ENCODE measurements at places on chromosomes 6 and 20. TPM values are rescaled to one million over a fixed set of nuclear protein-coding genes. Genes with fewer than 3 reads are reported as not detected.

Gene OPN5
- not detected for polyA plus RNA-seq

Gene LYRM2
- 26.7 TPM for polyA plus RNA-seq

Gene COL12A1
- polyA plus RNA-seq = 55.7 TPM

Gene PTGIS
- 79.7 TPM for polyA plus RNA-seq

Gene MUC22
- not detected for polyA plus RNA-seq

Gene DEFB132
- polyA plus RNA-seq = 0.06 TPM

Gene ZNF391
- 1.5 TPM for polyA plus RNA-seq

Gene ULBP3
- polyA plus RNA-seq = 0.67 TPM

Gene HCRTR2
- polyA plus RNA-seq = 0.03 TPM

Gene EYA2
- polyA plus RNA-seq = 0.98 TPM

Gene RNF182
- 0.16 TPM for polyA plus RNA-seq

Gene SOX12
- 2.1 TPM for polyA plus RNA-seq

Gene BPIFB1
- 0.39 TPM for polyA plus RNA-seq

Gene TRIM40
- polyA plus RNA-seq = not detected

Gene KCNG1
- 1.6 TPM for polyA plus RNA-seq

Gene PHF1
- polyA plus RNA-seq = 52.3 TPM

Gene SLA2
- polyA plus RNA-seq = 0.14 TPM

Gene GSTA4
- polyA plus RNA-seq = 19.5 TPM

Gene PTCRA
- not detected for polyA plus RNA-seq

Gene SRSF6
- polyA plus RNA-seq = 54.7 TPM

Gene BCLAF1
- 27.9 TPM for polyA plus RNA-seq

Gene RIMS1
- 0.15 TPM for polyA plus RNA-seq

Gene RREB1
- polyA plus RNA-seq = 14.5 TPM

Gene SLC35A1
- polyA plus RNA-seq = 9.7 TPM

Gene HLA-DQA2
- not detected for polyA plus RNA-seq

Gene WFDC5
- not detected for polyA plus RNA-seq

Gene RGS19
- 19.9 TPM for polyA plus RNA-seq

Gene GTF2H4
- polyA plus RNA-seq = 35.9 TPM

Gene SGK2
- polyA plus RNA-seq = 12.0 TPM

Gene IRF4
- 0.83 TPM for polyA plus RNA-seq

Gene HSPA12B
- polyA plus RNA-seq = 26.4 TPM

Gene AHI1
- 6.0 TPM for polyA plus RNA-seq

Gene HLA-DOB
- 0.62 TPM for polyA plus RNA-seq

Gene SPTLC3
- polyA plus RNA-seq = 1.8 TPM

Gene SKIC2
- 59.6 TPM for polyA plus RNA-seq

Gene CLPSL2
- polyA plus RNA-seq = 1.3 TPM

Gene CDC5L
- polyA plus RNA-seq = 7.6 TPM

Gene OXT
- polyA plus RNA-seq = not detected

Gene NOTCH4
- polyA plus RNA-seq = 44.5 TPM

Gene OR2H1
- not detected for polyA plus RNA-seq

Gene DEFB124
- polyA plus RNA-seq = not detected

Gene HAO1
- not detected for polyA plus RNA-seq

Gene PPIL6
- polyA plus RNA-seq = 3.0 TPM

Gene APOM
- 6.5 TPM for polyA plus RNA-seq

Gene CLVS2
- not detected for polyA plus RNA-seq

All from adipose tissue (tissue), 3 donors.